SK-N-SH (cell line): ENCODE measurements at places on chromosomes 4 and X.
A peak's percentile ranks its signal among the peaks of the same experiment; 100 is the strongest.

- DNase-seq = peak; percentile 64
Measured at GRCh38 chr4:173518425-173519102, 11.5 kb downstream of the HAND2 start.

DNA sequence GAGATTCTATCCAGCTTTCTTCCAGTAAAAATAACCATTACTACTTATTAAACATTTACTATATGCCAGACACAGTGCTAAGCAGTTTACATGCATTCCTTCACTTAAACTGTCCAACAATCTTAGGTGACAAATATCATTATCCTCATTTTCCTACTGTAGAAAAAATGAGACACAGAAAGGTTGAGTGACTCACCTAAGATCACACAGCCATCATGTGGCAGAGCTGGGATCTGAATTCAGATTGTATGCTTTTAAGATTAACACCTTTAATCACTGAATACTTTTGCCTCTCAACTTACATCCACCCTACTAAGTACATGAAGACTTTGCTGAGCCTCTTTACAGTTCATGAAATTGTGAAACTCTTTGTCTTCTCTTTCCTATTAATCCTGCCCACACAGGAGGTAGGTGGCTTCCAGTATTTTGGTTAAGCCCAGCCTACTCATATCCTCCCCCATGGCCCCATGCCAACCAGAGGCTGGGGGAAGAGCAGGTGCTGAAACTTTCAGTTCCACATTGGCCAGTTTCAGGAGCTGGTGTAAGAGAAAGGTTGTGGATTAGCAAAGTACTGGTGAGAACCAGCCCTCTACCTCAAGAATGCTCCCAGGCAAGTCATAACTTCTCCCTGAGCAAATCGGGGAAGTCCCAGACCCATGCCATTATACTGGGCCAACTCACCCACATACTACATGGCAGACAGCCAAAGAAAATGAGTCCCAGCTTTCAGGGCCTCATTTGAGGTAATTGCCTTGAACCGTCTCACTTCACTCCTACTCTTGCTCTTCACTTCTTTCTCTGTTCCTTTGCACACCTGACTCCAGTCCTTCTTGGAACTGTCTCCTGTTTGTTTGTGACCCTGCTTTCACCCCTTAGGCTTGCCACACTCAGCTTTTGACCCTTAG is 211.1 kb downstream of the GUCY2F start:
- no peak for DNase-seq

- no peak for DNase-seq
Measured at GRCh38 chrX:44459501-44459900, 83.2 kb downstream of the FUNDC1 start.

GRCh38 chr4:160716551-160716950 is 1447.2 kb downstream of the FSTL5 start:
- no peak for DNase-seq

- DNase-seq = no peak
Measured at GRCh38 chrX:150753357-150753756, 60.2 kb downstream of the MTMR1 start.

GRCh38 chr4:184019667-184020623 is 114.8 kb downstream of the STOX2 start:
- no peak for DNase-seq

DNA sequence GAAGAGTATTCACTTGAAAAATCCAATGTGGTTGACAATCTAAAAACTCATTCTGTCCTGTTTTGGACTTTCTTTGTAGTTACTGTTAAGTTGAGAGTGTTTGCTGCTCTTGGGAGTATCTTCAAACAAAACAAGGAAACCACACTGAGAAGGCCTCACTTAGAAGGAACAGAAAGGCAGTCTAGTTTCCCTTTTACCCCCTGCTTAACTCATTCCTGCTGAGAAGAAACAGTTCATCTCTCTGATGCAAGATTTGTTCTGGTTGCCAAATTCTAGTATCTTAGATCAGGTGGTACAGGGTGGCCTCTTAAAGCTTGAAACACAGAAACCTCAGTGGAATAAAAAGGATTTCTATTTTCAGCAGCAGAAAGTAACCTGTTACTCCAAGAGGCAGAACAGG is 41.4 kb downstream of the GUCY2F start:
- no peak for DNase-seq

DNA sequence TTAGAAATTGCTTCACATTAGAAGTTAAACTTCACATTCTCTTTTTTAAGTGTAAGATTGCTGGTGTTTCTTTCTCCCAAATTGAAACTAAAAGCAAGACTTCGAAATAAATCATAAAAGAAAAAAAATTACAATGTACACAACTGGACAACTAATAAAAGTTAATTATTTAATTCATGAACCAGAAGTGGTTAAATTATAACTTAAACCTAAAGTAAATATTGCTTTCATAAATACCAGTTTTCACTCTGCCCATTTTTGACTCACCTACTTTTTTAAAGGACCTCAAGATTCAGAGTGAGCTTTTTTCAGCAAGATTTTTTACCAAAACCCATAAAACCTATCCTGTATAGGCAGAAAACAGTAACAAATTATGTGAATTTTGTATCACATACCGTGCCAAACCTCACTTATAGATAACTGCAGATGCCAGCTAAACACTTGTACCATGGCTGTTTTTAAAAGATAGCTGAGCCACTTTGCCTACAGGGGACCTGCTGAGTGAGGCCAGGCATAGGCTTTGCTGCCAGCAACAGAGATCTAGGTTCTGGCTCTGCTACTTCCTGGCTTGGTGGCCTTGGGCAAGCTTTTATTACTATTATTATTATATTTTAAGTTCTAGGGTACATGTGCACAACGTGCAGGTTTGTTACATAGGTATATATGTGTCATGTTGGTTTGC is 259.8 kb downstream of the NR3C2 start:
- DNase-seq = no peak

DNA sequence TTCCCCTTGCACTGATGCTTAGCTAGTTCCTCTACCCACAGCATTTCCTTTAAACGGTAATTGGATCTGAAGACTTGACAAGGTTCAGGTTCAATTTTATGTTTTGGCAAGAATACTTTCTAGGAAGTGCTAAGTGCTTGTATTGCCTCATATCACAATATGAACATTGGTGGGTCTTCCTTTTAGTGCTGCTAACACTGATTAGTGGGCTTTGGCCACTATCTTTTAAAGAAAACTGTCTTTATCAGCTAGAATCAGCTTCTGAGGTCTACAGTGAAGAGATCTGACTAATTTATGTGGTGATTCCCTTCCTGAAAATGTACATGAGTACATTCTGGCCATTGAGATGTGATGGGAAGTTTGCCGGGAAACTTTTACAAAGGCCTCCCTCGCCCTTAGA is 316.7 kb upstream of the KLF3 start:
- no peak for DNase-seq

GRCh38 chr4:168593399-168593798 is 96.5 kb downstream of the PALLD start:
- DNase-seq = no peak

DNA sequence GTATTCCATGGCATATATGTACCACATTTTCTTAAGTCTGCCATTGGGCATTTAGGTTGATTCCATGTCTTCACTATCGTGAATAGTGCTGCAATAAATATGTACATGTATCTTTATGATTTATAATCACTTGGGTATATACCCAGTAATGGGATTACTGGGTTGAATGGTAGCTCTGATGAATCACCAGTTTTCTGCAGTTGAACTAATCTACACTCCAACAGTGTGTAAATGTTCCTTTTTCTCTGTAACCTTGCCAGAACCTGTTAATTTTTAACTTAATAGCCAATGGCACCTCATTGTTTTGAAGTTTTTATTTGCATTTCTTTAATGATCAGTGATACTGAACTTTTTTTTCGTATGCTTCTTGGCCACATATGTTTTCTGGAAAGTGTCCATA is 152.5 kb downstream of the CCNG2 start:
- DNase-seq = no peak

- DNase-seq = no peak
Measured at GRCh38 chrX:127888767-127889166, 163.4 kb downstream of the ACTRT1 start.

GRCh38 chr4:74357965-74358364 is 7.0 kb upstream of the EREG start:
- no peak for DNase-seq

GRCh38 chr4:89427782-89428181 is 120.2 kb upstream of the GPRIN3 start:
- no peak for DNase-seq

DNA sequence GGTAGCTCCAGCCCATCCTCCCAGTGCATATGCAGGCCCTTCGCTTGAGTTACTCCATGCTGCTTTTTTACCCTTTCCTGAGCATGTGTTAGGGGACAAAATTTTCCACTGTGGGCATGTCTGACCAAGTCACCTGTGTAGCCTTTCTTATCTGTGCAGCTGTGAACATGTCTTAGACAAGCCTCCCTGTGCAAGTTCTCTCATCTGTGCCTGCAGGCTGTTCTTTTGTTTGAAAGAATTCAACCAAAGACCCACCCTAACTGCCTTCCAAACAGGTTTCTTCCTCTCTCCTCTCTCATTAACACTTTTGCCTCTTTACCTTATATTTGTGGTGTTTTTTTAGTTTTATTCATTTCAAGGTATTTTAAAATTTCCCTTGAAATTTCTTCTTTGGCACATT is 53.2 kb upstream of the SPIN4 start:
- DNase-seq = no peak

DNA sequence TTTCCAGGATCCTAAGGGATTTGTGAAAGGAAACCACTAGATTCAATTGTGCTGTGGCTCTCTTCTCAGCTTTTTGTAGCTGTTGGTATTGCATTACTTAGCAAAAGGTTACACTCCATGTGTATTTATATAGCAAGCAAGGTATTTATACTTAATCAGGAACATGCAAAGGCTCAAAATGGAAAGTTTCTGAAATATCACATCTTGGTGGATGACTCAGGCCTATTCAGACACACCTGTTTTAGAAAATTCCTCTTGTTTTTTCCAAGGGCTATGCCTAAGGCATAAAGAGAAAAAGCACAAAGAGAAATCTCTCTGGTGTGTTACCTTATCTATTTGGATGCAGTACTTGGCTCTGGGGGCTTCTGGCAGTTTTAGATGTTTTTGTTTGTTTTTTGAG is 144.4 kb upstream of the GALNT7 start:
- DNase-seq = no peak

DNA sequence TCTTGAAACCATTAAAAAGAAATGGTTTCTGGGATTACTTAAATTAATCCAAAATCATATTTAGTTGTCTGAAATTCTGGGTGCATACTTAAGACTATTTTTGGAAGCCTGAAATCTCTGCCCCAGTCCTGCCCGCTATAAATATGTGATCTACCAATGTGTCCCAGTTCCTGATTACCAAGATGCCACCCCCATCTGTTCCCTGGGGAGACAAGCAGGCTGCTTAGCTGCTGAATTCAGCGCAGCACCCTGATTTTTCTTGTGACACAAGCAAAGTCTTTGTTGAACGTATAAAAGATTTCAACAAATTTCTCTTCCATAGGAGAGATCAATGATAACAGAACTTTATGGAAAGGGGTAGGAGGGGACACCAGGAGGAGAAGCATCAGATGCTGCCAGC is 100.6 kb upstream of the PRPS2 start:
- DNase-seq = no peak

DNA sequence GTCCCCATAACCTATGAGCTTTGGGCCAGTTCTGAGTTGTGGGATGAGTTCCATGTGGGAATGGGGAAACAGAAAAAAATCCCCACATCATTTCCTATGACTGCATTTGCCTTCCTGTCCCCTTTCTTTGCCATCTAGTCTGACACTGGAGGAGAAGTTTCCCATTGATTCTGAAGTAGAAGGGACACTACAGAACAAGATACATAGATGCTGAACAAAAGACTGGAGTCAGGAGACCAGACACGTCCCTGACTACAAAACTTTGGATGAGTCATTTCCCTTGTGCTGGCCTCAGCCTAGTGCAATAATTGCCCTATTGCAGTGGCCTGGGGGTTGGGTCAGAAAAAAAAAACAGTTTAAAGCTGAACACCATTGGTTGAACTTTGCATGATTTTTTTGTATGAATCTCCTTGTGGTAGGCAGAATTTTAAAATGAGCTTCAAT is 22.1 kb downstream of the BEX3 start:
- no peak for DNase-seq

DNA sequence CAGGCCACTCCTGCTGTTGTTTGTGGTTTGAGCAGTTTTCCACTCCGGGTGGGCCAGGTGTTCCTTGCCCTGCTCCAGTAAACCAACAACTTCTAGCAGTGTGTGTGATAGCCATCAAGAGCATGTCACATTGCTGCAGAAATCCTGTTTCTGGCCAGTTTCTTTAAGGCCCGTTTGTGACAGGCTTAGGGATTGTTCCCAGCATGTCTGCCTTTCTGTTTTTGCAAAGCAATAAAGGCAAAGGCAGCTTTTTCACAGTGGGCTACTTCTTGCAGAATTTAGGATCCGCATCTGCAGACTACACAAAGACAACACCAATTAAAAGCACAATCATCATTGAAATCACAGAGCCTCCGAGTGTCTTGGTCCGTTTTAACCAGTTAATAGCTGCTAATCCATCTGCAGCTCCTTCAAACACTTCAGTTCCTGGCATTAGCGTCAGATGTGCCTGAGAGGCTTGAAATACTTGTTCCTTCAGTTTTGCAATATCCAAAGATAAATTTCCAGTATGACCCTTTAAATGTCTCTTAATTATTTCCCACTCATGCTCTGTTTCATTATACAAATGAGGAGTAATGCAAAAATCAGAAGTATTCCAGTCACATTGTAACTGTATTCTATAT is 65.1 kb downstream of the ADAM29 start:
- no peak for DNase-seq

DNA sequence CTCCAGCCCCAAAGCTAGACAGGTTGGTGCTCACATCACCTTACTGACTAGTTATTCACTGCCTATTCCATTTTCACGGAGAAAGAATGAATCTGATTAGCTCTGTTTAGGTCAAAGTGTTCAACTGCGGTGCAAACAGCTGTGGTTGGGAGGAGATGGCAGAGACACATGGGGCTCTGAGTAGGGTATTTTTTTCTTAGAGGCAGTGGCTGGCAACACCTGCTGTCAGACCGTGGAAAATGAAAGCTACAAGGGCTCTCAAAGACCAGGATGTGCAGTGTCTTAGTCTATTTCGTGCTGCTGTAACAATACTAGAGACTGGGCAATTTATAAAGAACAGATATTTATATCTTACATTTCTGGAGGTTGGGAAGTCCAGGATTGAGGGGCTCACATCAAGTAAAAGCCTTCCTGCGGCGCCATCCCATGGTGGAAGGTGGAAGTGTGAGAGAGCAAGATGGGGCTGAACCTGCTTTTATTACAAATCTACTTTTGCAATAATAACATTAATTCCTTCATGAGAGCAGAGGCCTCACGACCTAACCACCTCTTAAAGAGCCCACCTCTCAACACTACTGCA is 10.6 kb downstream of the NYX start:
- DNase-seq = no peak

DNA sequence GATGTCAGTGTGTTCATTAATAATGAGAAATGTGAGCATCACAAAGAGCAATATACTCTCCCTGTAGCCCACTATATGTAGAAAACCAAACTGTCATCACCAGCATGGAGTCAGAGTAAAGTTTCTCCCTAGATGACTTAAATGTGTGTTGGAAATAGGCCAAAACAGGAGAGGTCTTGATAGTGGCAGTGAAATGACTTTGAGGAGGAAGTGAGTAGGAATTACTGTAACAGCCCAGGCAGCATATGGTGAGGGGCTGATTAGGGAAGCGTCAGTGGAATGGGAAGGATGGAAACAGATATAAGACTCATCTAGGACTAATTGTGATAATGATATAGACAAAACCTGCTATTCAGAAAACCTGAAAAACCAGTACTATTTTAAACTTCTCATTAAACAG is 83.9 kb downstream of the ATXN3L start:
- DNase-seq = no peak

- no peak for DNase-seq
Measured at GRCh38 chrX:118350221-118350620, 4.3 kb downstream of the WDR44 start.

- DNase-seq = no peak
Measured at GRCh38 chr4:182738283-182739047, 178.7 kb downstream of the DCTD start.

GRCh38 chr4:7498446-7499200 is 63.9 kb upstream of the PSAPL1 start:
- DNase-seq = no peak
